ENCODE measurements at places on chromosomes 3 and 15.

GRCh38 chr3:194262925-194263305 lies 88.2 kb downstream of the CPN2 start:
- DNase-seq = no peak

GRCh38 chr15:62488387-62488786 lies 323.3 kb upstream of the C2CD4B start:
- DNase-seq = no peak

GRCh38 chr3:150611666-150612065 lies 8.5 kb downstream of the SELENOT start:
- DNase-seq = no peak

DNA sequence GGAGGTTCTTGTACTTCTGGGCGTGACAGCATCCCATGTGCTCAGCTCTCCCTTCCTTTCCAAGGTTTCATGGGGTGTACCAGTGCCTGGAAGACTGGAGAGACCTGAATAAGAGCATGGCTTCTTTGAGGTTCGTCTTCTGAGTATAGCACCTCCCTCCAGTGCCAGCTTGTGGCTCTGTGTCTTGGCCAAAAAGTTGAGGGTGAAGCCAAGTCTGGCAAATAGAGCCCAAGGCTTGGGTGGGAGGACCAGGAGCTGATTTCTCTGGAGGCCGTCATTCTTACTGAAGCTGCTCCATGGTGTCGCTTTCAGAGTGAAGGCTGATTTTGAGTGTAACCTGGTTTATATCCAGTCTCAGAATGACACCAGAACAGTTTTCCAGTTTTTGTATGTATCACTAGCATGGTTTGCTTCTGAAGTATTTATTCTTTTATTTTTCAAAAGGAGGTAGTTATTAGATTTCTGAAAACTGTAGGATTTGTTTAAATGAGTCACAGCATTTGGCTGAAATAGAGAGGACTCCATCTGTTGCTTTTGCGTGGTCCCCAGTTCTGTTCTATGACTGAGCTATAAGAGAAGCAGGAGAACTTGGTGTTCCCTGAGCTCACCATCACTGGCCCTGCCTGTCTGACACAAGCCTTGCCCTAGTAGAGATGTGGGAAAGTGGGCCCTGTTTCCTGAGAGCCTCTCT lies 47.2 kb downstream of the BSN start:
- no peak for DNase-seq

DNA sequence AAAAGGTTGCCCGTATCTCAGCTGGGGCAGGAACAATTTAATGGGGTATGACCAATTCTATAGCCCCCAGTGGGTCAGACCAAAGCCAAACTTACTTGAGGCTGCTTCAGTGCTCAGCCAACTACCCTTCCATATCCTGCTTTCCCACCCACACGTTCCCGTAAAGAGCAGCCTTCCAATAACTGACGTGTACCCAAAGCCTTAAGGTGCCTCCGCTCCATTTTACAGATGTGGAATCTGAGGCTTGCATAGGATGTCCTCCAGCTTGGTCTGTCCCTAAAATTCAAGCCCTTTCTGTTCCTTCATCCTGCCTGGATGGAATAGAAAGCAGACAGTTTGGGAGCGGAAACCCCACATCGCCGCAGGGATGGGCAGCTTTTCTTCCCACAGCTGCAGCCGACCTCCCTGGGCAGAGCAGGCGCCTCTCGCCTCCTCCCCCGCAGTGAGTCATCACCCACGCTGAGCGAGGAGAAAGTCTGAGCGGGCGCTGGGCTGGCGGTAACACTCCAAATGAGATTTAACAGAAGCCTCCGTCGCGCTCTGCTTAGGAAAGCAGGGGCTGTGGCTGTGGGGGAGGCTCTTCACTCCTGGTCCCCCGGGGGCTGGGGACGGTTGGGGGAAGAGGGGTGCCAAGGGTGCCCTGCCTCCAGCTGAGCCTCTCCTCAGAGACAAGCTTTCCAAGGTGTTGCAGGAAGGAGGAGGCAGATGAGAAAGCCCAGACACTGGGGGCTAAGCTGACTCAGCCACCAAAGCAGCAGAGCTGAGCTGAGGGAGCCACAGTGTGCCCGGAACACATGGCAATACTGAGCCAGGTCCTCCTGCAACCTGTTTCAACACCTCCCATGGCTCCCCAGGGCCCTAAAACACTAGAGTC lies 57.8 kb upstream of the HRH1 start:
- DNase-seq = peak; percentile 54

- no peak for DNase-seq
Measured at GRCh38 chr3:106811376-106811775, 565.9 kb upstream of the CCDC54 start.

DNA sequence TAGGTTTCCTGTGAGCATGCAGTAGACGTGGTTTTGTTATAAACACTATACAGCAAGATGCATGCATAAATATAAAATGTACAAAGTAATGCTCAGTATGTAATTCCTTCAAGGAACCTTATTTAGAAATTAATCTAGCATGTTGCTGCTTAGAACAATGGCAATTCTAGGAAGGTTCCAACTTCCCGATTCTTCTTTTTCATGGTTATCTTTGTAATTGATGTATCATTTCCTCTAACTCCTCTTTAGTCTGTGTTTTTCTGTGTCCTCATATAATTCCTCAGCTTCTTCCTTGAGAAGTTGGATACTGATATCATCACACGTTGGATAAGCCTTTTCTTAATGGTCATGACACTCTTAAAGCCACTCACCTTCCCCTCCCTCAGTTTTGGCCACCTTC lies 3.5 kb downstream of the TSEN2 start:
- no peak for DNase-seq

DNA sequence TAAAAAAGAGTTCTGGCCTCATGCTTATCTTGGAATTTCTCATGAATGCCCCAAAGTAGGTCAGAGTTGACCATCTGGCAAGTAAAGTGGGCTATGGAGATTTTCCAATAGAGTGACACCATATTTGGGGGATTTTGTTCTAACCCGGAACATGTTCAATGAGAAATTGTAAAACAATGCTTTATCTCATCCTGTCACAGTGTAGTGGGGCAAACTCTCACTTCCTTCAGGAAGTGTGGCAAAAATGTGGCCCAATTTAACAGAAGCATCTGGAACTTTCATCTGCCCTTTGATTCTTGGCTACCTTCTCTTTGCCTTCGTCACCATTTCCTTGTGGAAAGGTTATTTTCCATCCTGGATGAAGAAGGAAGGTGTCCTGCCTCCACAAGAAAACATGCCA lies 70.8 kb downstream of the ADAMTS9 start:
- DNase-seq = no peak

GRCh38 chr3:40844896-40845295 lies 320.1 kb downstream of the ZNF621 start:
- no peak for DNase-seq

- no peak for DNase-seq
Measured at GRCh38 chr3:42731476-42732195, 29.0 kb upstream of the HHATL start.

DNA sequence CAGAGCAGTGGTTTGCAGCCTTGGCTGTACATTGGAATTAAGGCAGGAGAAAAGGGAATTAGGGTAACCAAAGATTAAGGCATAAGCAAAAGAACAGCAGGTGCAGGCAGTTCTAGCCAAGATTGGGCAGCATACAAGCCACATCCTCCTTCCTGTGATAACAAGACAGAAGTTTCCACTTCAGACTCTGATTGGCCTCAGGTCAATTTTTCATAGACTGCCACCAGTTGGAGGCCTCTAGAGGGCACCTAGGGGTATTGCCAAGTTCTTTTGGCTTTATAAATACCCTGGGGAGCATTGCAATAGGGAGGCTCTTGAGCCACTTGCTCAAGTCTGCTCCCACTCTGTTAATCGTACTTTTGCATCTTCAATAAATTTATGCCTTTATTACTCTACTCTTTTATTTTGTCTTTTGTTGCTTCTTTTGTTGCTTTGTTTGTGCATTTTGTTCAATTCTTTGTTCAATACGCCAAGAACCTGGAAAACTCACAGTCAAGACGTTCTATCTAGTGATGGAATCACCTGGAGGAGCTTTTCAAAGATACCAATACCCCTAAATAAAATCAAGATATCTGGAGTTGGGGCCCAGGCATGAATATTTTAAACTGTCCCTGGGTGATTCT lies 32.2 kb upstream of the FMN1 start:
- peak; percentile 10 for DNase-seq

- no peak for DNase-seq
Measured at GRCh38 chr15:63380151-63380807, 1.4 kb downstream of the CA12 start.

DNA sequence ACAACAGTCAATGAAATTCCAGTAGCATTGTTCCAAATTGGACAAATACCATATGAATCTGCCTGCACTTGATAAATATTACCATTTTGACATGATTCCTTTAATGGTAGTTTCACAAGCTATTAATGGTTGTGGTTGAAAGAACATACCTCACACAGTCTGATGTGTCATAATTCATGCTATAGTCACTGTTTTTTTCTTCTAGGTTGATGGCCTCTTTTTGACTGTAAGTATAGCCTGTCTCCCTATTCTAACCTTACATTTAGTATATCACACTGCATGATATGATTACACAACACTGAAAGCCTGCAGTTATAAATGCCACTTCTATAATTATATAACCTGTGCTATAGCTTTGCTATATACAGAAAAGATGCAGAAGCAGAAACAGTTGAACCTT lies 834.1 kb downstream of the NSUN3 start:
- DNase-seq = no peak

DNA sequence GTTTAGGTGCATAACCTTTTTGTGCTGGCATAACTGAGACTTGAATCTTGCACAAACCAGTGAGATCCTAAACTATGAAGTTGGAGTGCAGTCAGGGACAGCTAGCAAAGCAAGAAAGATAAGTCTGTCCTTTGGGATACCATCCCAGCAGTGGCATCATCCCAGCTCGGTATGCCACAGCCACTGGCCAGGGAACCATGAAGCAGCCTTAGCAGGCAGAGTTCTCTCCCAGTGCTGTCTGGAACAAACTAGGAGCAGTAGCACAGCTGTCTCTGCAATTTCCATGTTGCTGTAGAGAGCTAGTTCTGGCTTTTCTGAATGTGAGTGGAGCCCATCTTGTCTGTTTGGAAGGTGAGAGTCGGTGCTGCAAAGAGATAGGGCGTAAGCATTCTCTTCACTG lies 130.3 kb downstream of the DTWD1 start:
- no peak for DNase-seq

DNA sequence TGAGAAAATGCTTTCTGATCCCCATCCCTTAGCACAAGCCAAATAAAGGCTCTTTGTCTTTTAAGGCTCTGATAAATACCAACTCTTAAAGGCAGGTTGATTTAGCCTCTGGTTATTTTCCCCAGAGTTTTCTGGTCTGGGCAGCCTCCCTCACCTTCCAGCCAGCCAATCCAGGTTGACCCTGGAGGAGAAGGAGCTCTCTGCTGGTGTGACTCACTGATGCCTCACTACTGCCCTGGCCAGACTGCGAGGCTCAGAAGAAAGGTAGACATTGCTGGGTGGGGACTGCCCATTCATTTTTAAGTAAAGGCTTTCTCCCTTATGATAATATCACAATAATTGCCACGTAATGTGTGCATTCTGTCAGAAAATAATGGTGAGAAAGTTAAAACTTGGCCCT lies 37.1 kb downstream of the SLCO3A1 start:
- DNase-seq = no peak

DNA sequence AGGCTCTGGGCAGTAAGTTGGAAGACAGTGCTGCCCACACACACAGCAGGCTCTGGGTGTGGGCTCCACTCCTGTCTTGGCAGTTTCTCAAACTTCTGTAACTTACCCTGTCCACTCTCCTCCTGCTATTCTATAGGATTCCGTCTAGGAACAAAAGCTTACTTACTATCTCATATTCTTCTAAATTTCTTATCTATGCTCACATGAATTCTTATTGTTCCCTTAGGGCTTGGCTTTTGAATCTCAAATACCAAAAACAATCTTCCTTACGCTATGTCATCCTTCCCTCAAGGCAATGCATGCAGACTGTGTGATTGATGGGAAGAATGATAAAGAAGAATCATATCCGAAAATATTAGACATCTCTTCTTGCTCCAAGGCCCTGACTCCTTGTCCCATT lies 425.9 kb upstream of the ONECUT1 start:
- no peak for DNase-seq

DNA sequence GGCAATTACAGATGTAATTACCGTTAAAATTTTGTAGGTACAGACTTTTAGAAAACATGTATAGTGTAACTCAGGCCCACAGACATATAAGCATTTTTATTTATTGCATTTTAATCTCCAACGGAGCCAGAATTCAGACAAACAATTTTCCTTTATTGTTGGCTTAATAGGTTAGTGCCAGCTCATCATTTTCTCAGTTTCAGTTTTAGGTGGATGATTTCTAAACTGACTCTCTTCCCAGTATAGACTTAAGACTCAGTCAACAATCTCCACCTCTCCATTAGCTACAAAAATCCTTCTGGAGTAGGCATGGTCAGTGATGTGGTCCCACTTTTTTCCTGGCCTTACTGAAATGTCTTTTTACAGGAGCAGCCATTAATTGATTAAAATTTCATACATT lies 994.6 kb downstream of the TBL1XR1 start:
- DNase-seq = no peak

GRCh38 chr3:14769544-14770325 lies 49.0 kb upstream of the FGD5 start:
- DNase-seq = no peak
